Stimulated activated CD8-positive, alpha-beta memory T cell treated with anti-CD3 and anti-CD28 coated beads, Interleukin-7, amount 100 ng/mL, for 24 hours (primary cell): ENCODE measurements at places on chromosomes 13 and 19.

GRCh38 chr13:113875837-113876281 is 12.0 kb upstream of the GAS6 start:
- no peak for DNase-seq

GRCh38 chr13:43484432-43485225 is 302.1 kb downstream of the ENOX1 start:
- DNase-seq = no peak

DNA sequence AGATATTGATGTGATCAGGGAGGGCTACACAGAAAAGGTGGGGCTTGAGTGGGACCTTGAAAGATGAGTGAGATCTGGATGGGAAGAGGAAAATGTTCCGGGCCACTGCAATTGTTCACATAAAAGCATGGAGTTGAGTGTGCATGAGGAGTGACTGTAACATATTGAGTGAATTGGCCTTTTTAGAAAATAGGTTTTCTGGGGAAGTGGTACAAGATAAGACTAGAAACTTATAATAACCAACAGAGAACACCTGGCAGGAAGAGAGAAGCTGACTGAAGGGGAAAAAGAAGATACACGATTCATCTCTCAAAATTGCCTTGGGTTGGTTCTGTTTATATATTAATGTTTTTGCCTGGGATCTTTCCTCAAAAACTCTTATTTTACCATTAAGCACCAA is 32.2 kb downstream of the SLC10A2 start:
- no peak for DNase-seq

GRCh38 chr19:45234089-45234869 is 10.9 kb downstream of the EXOC3L2 start:
- DNase-seq = no peak

DNA sequence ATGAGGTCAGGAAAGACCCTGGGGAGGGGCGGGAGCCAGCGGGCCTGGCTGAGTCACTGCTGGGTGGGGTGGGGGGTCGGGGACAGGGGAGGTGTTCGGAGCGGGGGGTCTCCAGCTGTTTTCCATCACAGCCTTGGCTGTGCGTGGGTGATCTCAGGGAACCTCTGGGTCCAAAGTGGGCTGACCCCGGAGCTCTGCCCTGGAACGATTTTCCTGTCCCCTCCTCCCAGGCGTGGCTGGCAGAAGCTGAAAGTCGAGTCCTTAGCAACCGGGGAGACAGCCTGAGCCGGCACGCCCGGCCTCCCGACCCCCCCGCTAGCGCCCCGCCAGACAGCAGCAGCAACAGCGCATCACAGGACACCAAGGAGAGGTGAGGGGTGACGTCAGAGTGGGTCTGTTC is 10.6 kb downstream of the TRIP10 start:
- no peak for DNase-seq

DNA sequence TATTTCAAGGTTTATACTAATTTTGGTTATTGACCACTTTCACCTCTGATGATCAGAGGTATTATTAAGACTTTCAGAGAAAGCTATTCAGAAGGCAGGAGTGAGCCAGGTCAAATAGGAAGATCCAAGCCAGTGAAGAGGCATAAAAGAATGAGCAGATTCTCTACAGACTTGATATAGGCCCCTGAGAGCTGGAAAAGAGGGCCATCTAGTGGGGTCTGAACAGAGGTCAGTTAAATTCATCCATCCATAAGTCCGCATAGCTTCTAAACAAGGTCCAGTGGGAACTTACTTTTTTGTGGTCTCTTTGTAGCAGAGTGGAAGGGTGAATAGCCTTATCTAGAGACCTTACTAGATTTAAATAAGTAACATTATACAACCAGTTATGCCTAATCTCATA is 126.6 kb upstream of the UFM1 start:
- DNase-seq = no peak

GRCh38 chr13:112242777-112243176 is 133.4 kb upstream of the SPACA7 start:
- no peak for DNase-seq

GRCh38 chr19:32232449-32232848 is 113.0 kb upstream of the ZNF507 start:
- no peak for DNase-seq
